ENCODE measurements at places on chromosomes 13 and 19. TPM values are rescaled to one million over a fixed set of nuclear protein-coding genes. Genes with fewer than 3 reads are reported as not detected.

RASGRP4 gene
- 1.8 TPM for polyA plus RNA-seq

DNA sequence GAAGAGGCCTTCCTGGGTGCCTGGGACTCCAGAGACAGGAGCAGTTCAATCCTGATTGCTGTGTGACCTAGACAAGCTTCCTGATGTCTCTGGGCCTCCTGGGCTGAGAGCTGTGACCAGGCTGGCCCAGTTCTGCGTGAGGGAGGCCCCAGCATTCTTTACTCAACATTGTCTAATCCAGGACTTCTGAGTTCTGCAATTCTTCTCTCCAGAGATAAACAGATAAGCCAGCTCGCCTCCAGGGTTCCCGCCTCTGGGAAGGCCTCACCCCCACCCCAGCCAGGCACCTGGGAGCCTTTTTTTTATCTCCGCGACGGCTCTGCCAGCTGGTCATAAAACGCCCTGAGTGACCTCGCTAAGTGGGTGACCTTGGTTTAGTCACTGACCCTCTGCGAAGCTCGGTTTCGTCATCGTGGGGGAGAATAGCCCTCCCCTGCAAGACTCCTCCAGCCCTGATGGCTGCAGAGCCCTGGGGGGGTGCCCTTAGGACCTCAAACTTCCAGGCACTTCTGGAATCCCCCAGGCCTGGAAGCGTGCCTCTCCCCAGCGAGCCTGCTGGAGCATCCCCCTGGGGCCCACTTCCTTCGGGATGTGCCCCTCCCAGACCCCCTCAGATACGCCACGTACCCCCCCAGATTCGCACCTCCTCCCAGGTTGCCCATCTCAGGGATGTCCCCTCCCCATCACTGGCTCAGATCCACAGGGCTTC, 1.9 kb downstream of the SULT2B1 start:
- no peak for DNase-seq

GRCh38 chr13:47480951-47481350, 520.1 kb downstream of the SUCLA2 start:
- no peak for DNase-seq

- DNase-seq, result no peak
These were observed 220.1 kb upstream of the SERP2 start for GRCh38 chr13:44153496-44153895.

DNA sequence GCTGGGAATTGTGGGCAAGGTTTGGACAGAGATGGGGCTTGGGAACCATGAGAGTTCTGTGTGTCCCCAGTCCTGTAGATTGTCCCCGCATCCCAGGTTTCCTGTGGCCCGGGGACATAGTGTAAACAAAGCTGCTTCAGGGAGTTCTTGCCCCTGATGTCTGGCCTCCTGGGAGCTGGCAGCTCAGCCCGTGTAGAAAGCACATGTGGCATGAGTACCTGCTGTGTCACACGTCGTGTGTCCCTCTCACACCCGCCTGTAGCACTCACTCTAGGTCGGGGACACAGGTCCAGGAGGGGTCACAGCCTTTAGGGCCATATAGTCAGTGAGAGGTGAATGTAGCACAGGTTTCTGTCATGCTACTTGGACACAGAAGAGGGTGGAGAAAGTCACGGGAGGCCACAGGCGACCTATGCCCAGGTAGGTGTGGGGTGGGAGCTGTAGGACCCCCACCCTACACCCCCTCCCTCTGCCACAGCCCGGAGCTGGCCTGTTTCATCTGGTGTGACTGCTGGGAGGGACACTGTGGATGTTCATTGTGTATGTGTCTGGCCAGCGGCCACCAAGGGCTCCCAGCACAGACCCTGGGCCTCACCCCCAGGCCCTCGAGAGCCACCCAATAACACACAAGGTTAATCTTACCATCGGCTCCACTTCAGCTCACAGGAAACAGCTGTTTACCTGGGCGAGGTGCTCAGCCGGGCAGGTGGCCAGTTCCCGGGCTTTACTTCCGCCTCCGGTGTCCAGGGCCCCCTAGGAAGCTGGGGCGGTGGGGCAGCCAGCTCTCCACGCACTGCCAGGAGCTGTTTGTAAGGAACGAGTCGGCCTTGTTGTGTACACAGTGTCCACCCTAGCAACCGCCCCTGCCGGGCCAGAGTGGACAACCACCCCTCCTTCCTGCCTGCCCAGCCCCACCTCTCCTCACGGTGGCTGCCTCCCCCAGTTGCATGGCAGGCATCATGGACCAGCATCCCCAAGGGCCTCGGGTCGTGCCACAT, 49.7 kb downstream of the COMP start:
- peak; percentile 55 for DNase-seq

Measured in muscle of back (tissue), 13 donors.